ENCODE measurements at places on chromosomes 13 and 19.

- peak; percentile 89 for DNase-seq
Observed at GRCh38 chr19:41353466-41354342, at the start of gene TGFB1. Gene TGFB1 (minus strand): TSS chr19:41353922. CDS start chr19:41353044, 878 bp downstream.

DNA sequence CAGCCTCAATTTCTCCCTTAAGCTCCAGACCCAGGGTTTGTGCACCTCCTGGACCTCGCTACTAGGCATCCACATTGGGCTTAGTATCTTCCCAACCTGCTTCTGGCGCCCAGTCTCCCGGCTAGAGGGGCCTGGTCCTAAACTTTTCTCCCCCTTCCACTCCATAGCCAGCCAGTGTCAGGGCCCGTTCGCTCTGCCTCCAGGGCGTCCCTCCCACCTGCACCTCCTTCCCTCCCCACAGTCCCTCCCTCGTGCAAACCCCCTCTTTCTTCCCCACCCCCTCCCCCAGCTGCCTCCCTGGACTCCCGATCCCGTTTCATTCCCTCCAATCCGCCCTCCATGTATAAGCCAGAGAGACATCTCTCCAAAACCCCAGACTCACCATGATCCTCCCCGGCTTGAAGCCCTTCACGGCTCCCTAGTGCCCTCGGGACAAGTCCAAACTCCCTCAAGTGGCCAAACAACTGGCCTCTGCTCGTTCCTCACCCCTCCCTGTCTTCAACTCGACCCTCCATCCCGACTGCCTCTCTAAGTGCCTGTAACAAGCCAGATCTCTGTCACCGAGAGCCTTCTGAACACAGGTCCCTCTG lies 997 bp upstream of the SAMD4B start:
- no peak for DNase-seq

DNA sequence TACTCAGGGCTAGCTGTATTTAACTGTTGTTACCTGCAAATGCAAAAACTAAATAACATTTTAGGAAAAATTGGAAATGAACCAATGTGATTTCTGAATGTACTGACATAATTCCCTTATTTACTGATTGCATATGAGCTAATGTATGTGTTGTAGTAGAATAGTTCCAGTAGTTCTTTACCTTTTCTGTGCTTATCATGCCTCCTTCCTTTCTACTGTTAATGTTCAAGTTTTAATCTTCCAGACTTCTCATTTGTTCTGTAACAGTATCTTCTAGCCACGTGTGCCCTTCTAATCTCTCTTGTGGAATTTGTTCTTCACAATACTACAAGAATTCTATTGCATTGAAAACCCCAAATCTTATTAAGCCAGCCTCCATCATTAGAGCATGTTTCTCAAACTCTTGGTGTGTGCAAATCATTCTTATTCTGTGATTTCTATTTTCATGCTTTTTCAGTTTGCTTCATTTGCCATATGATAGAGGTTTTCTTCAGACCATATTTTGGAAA lies 17.7 kb downstream of the LSM14A start:
- DNase-seq = no peak

- no peak for DNase-seq
Observed at GRCh38 chr13:109036078-109036780, 406.8 kb downstream of the MYO16 start.

DNA sequence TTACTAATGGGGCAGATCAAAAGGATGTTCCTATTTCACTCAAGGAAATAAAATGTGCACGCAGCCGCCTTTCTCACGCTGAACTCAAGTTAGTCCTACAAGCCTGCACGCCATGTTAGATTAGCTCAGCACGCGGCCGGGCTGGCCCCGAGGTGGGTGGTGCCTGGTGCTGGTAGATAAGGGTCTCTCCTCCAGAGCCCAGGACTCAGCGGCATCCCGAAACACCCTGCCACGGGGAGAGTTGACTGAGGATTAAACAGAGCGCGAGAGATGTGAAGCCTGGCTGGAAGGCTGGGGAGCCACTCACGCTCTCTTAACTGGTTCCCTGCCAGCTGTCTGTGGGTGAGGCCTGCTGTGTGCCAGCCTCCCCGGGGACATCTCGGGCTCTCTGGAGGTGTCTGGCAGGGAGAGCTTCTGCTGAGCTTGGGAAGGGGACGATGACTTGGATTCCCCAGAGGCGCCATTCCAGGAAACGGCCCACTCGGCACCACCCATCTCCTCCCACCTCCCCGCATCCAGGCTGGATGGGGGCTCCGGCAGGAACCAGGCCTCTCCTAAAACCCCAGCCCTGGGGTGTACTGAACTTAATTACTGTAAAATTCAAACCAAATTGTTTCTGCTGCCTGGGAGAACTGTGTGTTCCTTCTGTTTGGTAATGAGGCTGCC lies 122.2 kb downstream of the KDM4B start:
- no peak for DNase-seq

- DNase-seq = no peak
Observed at GRCh38 chr13:18998389-18998788, 183.2 kb downstream of the TUBA3C start.

DNA sequence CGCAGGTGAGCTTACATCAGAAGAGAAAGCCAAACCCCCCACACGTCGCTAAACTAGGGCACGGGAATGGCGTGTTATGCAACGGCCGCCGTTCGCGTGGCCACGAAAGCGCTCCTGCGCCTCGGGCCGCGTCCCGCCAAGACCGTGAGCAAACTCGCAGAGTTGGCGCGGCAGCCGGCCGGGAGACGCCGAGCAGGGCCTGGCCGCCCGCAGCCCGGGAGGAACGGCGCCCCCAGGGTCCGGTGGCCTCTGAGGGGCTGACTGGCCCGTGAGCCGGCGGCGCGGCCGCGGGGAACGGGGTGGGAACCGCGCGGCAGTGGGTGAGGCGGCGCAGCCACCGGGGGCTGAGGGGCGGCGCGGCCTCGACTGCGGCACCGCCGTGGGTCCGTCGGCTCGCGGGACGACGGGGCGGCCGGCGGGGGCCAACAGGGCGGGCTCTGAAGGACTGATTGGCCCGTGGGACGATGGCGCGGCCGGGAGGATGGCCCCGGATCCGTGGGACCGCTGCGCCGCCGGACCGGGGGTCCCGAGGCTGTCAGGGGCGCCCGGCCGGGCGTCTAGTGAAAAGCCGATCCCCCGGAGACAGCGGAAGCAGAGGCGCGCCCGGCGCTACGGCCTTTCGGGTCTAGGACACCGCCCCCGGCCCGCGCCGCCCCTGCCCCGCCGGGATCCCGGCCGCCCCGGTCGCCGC lies 903 bp downstream of the LATS2 start:
- no peak for DNase-seq

DNA sequence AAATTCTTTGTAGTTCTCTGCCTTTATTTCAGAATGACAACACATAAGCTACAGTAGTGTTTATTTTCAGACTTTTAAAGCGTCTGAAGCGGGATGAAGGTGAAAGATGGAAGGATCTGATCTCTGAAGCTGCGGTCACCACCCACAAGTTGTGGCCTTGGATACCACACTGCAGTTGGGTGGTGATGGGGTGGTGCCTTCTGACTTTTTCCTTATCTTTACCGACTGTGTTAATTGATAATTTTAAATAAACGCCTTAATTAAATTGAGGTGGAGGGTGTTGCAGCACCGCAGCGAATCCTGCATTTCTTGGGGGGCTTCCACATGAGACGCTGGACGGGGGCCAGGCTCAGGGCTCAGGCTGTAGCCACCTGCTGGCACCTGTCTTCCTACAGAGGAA lies 1.3 kb downstream of the TFDP1 start:
- DNase-seq = no peak

DNA sequence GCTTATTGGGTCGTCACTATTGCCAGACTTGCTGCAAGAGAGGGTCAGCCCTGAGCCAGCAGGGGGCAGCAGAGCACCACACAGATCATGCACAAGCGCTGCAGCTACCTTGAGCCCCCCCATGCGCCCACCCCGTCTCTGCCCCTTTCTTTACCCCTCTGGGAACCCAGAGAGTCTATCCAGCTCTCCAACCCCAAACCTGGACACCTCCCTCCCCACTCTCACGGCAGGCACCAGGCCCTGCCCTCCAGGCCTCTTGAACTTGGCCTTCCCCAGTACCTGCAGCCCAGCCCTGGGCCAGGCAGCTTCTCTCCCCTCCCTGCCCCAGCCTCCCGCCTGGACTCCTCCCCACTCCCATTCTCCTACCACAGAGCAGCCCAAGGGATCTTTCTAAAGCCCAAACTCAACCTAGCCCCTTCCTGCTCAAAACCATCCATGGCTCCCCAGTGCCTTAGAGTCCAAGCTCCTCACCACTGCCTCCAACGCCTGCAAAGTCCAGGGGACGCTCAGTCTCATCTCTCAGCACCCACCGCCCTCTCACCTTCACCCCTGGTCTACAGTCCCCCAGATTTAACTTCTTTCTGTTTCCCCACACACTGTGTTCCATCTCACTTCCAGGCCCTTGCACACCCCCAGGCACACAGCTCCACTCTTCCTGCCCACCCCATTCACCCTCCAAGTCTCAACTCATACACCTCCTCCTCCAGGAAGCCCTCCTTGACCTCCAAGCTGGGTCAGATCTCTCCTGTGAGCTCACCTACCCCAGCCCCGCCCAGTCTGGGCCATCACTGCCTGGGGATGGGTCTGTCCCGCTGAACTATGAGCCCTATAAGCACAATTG lies 9.4 kb upstream of the CEACAM16 start:
- peak; percentile 73 for DNase-seq

DNA sequence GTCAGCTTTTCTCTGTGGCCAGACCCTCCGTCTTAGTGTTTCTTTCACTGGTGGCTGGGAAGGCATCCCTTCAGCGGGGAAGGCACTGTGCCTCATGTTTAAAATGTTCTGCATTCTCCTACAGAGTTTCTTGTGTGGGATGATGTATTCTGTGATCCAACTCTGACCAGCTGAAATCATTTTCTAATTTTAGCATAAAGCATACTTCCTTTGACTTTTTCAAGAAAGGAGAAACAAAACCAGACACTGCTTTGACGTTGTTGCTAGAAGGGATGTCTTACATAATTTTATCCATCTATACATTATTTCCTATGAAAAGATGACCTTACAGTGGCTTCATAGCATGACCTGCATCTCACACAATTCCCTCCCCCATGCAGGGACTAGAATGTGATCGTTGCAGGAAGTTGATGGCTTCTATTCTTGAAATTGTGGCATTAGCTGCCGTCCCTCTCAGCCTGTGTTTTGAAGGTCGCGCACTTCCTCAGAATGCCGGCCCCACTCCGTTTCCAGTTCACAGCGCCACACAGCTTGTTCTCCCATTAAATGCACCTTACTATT lies 38.6 kb upstream of the TEX29 start:
- no peak for DNase-seq

DNA sequence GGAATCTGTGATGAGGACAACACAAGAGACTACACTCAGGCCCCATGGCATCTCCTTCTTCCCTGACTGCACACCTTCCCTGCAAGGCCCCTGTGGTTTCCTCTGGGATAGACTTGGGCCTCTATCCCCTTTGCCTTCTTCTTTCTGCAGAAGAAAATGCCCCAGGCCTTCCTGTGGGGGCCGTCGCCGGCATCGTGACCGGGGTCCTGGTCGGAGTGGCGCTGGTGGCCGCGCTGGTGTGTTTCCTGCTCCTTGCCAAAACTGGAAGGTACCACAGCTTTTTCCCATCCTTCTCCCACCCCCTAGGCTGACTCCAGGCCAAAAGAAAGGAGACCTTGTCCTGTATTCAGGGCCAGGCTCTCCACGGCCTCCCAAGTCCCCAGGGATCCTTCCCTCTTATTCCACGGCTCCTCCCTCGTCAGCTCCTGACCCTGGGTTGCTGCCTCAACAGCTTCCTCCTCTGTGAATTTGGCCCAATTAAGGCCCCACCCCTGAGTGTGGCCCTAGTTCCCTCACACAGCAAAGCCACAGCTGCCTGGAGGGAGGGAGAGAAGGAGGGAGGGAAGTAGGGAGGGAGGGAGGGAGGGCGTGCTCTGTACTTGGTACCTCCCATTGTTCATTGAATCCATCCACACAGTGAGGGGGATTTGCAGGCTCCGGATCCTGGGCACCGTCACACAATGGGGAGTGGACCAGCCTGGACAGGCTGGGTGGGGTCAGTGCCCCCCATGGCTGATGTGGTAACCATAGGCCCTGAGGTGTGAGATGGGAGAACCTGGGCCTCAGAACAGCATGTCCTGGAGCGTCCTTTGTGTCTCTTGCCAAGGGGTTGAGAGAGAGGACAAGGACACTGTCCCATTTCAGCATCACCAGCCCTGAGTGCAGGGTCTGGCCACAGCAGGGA lies 12.5 kb downstream of the CEACAM3 start:
- DNase-seq = no peak

- no peak for DNase-seq
Observed at GRCh38 chr13:31240921-31241320, 41.1 kb downstream of the B3GLCT start.
